Stimulated activated CD8-positive, alpha-beta memory T cell treated with anti-CD3 and anti-CD28 coated beads, Interleukin-15, amount 100 ng/mL, for 24 hours (primary cell): ENCODE measurements at places on chromosomes 12 and 14.

- DNase-seq = no peak
Observed at GRCh38 chr12:32334371-32334777, 65.0 kb upstream of the FGD4 start.

GRCh38 chr14:95784137-95784536 lies 70.2 kb upstream of the TCL1A start:
- DNase-seq = no peak

- DNase-seq = no peak
Observed at GRCh38 chr14:101673873-101674272, 87.6 kb upstream of the PPP2R5C start.

GRCh38 chr14:92565718-92566115 lies 52.1 kb downstream of the RIN3 start:
- DNase-seq = no peak

DNA sequence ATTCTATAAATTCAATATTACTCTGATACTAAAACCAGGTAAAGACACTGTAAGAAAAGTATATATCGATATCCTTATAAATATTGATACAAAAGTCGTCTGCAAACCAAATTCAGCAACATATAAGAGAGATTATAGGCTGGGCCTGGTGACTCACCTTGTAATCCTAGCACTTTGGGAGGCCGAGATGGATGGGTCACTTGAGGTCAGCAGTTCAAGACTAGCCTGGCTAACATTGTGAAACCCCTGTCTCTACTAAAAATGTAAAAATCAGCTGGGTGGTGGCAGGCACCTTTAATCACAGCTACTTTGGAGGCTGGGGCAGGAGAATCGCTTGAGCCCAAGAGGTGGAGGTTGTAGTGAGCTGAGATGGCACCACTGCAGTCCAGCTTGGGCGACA lies 13.5 kb upstream of the TUBA1C start:
- no peak for DNase-seq

GRCh38 chr14:105765893-105766614 lies 239.7 kb downstream of the TMEM121 start:
- no peak for DNase-seq

DNA sequence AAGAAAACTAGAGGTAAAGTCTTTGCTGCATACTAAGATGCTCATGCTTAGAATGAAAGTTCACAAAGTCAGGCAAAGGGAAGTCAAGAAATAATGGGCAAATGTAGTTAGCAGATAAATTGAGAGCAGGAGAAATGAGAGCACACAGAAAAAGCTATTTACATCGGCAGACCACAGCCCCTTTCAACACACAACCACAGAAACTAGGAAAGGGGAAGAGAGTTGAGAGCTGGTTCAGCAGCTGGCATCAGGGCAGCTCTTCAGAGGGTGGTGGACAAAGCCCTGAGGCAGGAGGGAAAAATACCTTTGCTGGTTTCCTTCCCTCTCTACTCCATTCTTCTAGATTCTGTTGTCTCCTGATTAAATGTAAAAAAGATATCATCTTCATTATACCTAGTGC lies 95.4 kb upstream of the ANO4 start:
- DNase-seq = no peak

- peak; percentile 34 for DNase-seq
Observed at GRCh38 chr14:101442451-101442850, 118.8 kb upstream of the DIO3 start.

DNA sequence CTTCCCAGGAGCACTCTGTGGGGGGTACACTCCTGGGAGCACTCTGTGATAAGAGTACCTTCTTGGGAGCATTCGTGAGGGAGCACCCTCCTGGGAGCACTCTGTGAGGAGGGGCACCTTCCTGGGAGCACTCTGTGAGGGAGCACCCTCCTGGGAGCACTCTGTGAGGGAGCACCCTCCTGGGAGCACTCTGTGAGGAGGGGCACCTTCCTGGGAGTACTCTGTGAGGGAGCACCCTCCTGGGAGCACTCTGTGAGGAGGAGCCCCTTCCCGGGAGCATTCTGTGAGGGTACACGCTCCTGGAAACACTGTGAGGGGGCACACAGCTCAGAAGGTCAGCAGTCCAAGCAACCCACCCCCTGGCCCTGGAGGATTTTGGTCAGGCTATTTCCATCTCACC lies 22.6 kb downstream of the LRCOL1 start:
- DNase-seq = no peak
